ENCODE measurements at places on chromosomes 5 and 9.

DNA sequence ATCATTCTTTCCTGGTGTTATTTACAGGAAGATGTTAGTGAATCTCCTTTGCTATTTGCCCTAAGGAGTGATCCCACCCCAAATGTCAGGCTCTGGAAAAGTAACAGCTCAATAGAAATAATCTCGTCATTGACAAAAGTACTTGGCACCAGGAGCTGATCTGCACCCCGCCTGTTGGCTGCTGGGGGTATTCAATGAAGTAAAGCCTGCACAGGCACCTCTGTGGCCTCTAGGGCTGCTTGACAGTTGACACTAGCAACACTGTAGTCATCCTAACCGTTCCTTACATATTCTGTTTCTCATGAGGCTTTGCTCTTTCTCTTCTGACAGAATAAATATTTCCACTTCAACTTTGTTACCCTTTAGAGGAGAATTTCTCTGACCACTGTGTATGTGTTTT is 103.4 kb downstream of the DOCK2 start:
- DNase-seq, result no peak

DNA sequence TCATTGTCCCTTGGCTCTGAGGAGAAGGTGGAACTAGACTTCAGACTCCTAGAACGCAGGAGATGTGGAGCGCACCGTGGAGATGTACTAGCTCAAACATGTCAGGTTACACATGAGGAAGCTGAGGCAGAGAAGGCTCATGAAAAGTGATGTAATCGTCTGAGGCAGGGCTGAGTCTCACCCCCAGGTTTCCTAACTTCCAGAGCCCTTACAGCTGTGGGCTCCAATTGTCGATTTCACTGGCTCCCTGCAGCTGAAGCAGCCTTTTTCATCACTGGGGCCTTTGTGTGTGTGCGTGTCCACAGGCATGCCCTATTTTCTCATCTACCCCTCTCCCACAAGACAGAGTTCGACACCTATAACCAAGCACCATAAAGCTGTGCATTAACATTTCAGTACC is 370.6 kb downstream of the NTRK2 start:
- no peak for DNase-seq

DNA sequence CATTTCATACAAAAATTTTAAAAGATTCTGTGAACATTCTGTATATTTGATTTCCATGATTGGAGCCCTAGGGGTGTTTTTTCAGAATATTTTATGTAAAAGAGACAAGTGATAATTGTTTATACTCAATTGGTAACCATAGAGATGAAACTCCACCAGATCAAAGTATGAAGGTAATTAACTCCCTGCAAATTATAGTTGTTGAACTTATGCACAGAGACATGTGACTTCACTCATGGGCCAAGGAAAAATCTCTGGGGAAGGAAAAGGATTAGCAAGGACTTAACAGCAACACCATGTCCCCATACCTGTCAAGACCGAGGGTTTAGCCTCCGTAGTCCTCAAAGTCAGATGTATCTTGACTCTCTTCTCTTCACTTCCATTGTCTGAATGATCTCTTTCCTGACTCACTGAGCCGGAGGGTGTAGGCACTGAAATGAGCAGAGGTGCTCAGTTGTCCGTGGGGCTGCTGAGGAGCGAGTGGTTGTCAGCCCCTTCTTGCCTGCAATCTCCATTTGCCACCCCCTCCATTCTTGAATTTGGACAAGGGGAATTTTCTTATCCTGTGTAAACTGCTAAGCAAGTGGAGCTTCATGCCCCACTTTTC is 17.5 kb upstream of the CXCL14 start:
- no peak for DNase-seq

- DNase-seq, result no peak
These were observed 717.5 kb downstream of the IRX1 start for GRCh38 chr5:4313138-4313537.

DNA sequence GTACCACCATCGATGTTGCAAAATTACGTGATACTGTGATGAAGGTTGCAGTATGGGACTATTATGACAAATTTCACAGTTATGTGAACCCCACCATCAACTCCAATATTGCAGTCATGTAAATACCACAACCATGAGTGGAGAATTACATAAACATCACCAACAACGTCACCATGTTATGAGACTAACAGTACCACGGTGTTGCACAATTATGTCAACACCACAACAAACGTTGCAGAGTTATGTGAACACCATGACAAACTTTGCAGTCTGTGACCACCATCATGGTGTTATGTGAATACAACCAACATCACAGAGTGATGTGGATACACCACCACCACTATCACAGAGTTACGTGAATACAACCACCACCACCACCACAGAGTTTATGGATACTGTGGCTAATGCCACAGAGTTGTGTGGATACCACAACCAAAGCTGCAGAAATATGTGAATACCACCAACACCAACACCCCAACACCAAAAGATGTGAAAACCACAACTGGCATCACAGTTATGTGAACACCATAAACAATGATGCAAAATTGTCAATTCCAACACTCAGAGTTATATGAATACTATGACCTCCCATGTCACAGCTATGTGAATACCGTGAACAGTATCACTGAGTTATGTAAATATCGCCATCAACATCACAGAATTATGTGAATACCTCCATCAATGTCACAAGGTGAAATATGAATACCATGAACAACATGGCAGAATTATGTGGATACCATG is 62.4 kb downstream of the SHC3 start:
- no peak for DNase-seq

GRCh38 chr5:135878156-135878620 is 17.5 kb downstream of the IL9 start:
- no peak for DNase-seq

DNA sequence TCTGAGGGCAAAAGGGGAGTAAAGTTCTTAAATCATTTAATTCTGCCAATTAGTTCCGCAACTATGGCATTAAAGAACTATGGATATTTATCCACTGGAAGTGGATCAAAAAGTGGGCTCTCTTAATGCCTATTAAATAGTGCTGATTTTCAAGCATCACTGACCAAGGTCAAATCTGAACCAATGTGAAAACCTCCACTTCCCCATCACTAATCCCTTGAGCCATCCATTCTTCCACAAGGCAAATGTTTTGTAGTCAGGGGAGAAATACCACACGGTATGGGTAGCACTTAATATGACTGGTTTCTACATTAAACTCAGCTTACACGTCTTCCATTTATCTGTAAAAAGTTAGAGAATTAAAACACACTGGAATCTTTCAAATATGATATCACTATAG is 57.6 kb downstream of the MLLT3 start:
- no peak for DNase-seq

- peak; percentile 81 for DNase-seq
These were observed at the start of gene N4BP3 for GRCh38 chr5:178113141-178113787. Gene N4BP3, plus strand, starts transcription at chr5:178113532. Its CDS starts 6,052 bp downstream, at chr5:178119584.

GRCh38 chr5:171152382-171152781 is 156.7 kb upstream of the TLX3 start:
- DNase-seq, result no peak

DNA sequence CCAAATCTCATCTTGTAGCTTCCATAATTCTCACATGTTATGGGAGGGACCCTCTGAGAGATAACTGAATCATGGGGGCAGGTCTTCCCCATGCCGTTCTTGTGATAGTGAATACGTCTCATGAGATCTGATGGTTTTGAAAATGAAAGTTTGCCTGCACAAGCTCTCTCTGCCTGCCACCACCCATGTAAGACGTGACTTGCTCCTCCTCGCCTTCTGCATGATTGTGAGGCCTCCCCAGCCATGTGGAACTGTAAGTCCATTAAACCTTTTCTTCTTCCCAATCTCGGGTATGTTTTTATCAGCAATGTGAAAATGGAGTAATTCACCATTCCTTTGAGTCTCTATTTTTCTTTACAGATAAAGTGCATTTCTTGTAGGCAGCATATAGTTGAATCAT is 66.9 kb upstream of the FNIP1 start:
- DNase-seq, result no peak

GRCh38 chr5:102819634-102820033 is 64.5 kb downstream of the PAM start:
- DNase-seq, result no peak

GRCh38 chr5:151086905-151087360 is 6.1 kb upstream of the TNIP1 start:
- DNase-seq, result peak; percentile 66

GRCh38 chr9:19946441-19947109 is 157.7 kb upstream of the SLC24A2 start:
- DNase-seq, result peak; percentile 64

GRCh38 chr9:99264070-99264680 is 42.1 kb downstream of the SEC61B start:
- no peak for DNase-seq

- DNase-seq, result no peak
These were observed 48.8 kb downstream of the SH3GL2 start for GRCh38 chr9:17627641-17628040.

GRCh38 chr5:861442-862366 is 10.9 kb upstream of the ZDHHC11 start:
- no peak for DNase-seq

- no peak for DNase-seq
These were observed 40.0 kb upstream of the GRAMD2B start for GRCh38 chr5:126383246-126383645.

GRCh38 chr5:79803007-79803406 is 113.4 kb downstream of the CMYA5 start:
- DNase-seq, result no peak

DNA sequence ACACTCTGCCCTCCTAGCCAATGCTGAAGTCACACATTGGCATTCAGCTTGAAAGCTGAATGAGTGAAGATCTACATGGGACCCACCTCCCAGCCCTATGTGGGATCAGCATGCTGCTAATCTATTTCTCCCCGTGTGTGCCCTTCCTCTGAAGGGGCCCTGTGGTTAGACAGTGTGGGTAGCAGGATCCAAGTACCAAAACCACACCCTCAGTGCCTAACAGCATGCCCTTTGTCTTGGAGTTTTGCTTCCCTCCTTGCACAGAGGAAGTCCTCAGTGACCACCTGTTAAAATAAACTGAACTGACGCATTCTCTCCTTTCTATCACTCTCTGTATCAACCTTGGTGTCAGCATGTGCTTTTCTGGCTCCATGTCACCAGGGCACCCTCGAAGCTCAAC is 25.0 kb downstream of the SH3TC2 start:
- DNase-seq, result no peak

- DNase-seq, result no peak
These were observed 116.1 kb upstream of the RASA1 start for GRCh38 chr5:87151547-87151946.

DNA sequence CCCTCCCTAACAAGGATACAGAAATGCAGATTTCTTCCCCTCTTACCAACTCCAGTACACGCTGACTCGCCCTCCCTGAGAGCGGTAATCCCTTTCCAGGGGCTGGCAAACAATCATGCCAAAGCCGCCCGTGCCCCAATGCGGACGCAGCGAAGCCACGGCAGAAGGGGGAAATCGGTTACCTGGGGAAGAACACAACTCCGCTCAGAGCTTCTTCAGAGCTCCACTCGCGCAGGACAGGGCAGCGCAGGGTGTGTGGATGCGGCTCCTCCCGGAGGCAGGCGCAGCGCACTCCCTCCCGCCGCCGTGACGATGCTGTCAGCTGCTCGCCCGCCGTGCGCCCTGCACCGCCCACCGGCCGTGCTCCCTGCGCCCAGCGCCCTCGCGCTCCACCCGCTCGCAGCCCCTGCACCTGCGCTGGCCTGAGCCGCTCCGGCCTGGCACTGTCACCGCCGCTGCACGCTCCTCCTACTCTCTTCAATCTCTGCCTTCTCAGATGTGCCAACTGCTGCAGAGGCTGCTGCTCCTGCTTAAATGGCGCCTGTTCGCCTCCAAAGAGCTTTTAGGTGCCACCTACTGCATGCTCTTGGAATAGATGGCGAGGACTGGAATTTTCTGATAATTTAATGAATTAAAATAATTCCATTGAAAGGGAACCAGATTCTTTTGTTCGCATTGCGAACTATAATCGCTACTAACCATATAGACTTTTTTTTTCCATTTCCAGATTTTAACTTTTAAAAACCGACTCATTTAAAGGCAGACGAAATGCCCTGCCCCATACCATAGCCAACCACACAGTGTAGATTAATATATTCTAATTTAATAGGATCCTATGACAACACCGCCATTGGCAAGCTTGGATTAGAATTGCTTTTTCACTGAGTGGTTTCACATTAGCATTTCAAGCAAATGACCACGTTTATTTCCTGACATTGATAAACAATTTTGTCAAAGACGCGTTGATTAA is at the start of gene DIRAS2:
Gene DIRAS2, minus strand, starts transcription at position 255 of the 970 bp plus-strand sequence. CDS start 28,997 bp downstream, outside the sequence.
- no peak for DNase-seq

DNA sequence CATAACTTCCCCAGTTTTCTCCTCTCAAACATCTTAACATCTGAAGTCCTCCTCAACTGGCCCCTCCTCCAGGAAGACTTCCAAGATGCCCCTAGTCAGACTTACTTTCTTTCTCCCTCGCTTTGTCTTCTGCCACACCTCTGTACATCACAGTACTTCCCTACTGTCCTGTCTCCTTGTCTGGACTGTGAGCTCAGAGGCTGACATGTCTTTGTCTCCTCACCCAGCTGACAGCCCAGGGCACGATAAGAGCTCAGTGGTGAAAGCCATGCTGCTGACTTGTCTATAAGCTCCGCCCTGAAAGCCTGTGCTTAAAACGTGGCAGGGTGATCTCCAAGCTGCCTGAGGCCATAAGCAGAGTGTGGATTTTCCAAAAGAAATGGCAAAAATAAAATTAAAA is 33.0 kb upstream of the SLC25A51 start:
- DNase-seq, result no peak

All from activated CD8-positive, alpha-beta T cell treated with anti-CD3 and anti-CD28 coated beads, Interleukin-2, amount 10 ng/mL, durations not matched to agents 7 days and 5 days (primary cell).